Body of pancreas (tissue), 4 donors: ENCODE measurements at places on chromosomes 12 and 14.

- DNase-seq = no peak
Measured at GRCh38 chr12:71046215-71046614, 111.6 kb downstream of the TSPAN8 start.

- DNase-seq = peak; percentile 76
Measured at GRCh38 chr12:219891-220352, 6.0 kb upstream of the SLC6A12 start.

DNA sequence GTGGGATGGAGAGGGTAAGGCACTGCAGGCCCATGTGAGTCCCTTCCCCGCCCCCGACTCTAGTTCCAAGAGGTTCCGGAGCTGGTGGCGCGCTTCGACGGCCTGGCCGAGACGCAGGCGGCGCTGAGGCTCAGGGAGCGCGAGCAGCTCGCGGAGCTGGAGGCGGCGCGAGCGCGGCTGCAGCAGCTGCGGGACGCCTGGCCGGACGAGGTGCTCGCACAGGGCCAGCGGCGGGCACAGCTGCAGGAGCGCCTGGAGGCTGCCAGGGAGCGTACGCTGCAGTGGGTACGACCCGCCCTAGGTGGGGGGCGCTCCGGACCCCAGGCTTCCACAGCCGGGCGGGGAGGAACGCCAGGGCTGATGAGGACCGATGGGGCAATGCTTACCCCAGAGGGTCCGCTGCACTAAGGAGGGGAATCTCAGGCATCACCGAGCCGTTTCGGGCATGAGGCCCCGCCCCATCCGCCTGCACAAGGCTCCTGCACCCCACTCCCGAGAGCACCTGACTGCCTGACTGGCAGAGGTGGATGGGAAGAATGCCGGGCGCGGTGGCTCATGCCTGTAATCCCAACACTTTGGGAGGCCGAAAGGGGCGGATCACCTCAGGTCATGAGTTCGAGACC is 4.9 kb downstream of the CFAP73 start:
- DNase-seq = peak; percentile 37

GRCh38 chr12:89484470-89484869 is 40.1 kb downstream of the GALNT4 start:
- no peak for DNase-seq

- no peak for DNase-seq
Measured at GRCh38 chr14:76129851-76130576, 21.7 kb upstream of the GPATCH2L start.

GRCh38 chr14:55845963-55846825 is 266.2 kb downstream of the KTN1 start:
- no peak for DNase-seq

DNA sequence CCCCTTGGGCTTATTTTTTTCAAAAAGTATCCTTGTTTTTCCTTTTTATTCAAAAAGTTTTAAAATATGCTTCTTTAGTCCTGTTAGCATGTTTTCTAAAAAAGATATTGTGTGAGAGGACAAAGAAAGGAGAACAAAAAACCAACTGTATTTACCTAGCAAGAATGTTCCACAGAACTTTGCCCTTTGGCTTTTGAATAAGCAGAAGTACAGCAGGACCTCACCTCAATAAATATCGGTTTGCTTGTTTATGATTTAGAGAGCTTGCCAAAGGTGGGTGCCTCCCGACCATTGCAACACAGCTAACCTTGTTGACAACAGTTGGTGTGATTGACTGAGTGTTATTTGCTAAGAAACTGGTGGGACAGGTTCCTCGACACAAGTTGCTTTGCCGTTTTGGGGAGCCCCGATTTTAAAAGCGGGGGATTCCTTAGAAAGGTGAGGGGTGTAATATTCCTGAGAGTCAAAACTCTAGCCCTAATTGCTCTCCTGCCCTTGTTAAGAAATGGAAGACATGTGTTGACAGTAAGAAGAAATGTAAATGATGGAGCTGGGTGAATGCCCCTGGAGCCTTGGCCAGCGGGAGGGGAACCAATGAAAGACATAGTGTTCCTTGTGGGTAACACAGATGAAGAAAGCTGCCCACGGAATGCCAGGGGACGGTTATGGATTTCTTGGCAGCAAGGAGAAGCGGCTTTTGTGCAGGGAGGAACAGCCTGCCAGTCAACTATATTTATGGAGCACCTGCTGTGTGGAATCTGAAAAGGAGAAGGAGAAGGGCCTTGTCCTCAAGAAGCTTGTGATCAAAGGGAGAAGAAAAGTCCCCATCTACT is 13.7 kb downstream of the MYBPC1 start:
- peak; percentile 94 for DNase-seq

GRCh38 chr14:89178800-89179535 is 238.1 kb downstream of the FOXN3 start:
- DNase-seq = no peak

GRCh38 chr14:89965839-89966238 is 10.1 kb downstream of the TDP1 start:
- DNase-seq = no peak

- no peak for DNase-seq
Measured at GRCh38 chr14:96001866-96002497, 37.2 kb upstream of the C14orf132 start.

DNA sequence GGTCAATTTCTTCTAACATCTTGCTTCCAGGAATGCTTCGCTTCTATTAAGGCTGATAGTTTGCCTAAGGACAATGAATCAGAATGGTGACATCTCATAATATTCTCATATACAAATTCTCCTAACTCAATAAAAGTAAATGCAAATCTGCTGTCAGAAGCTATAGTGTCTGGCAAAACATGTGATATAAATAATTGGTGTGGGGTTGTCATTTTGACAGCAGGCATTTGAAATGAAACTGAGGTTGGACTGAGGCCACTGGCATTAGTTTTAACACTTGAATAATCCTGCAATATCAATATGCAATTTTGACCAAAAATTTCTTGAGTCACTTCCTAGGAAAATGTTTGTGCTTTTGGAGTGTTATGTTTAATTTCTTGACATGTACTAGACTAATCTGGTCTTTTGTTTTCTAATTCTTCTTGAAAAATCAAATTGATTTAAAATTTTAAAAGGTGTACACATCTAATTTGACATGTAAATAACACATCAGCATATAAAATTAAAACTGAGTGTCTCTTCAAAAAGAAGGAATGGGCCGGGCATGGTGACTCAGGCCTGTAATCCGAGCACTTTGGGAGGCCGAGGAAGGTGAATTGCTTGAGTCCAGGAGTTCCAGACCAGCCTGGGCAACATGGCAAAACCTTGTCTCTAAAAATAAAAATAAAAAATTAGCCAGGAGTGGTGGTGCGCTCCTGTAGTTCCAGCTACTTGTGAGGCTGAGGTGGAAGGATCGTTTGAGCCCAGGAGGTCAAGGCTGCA is 92.3 kb upstream of the BTG1 start:
- no peak for DNase-seq

GRCh38 chr14:93105362-93105761 is 10.4 kb downstream of the ITPK1 start:
- DNase-seq = peak; percentile 72

DNA sequence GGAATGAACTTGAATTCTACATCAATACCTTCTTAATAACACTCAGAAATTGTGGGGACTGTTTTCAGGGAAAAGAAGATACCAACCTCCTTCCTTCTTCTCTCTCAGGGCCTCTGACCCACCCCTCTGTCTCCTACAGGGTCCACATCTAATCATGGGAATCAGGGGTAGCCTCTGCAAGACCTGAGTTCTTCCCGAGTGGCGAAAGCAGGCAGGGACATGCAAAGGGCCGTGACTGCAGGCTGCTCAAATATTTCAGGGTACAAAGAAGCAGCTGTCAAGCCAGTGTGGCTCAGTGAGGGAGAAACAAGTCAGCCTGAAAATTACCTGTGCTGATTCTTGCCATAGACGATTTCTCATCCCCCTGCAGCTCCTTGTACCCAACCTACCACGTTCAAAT is 123.1 kb upstream of the PARP11 start:
- no peak for DNase-seq

DNA sequence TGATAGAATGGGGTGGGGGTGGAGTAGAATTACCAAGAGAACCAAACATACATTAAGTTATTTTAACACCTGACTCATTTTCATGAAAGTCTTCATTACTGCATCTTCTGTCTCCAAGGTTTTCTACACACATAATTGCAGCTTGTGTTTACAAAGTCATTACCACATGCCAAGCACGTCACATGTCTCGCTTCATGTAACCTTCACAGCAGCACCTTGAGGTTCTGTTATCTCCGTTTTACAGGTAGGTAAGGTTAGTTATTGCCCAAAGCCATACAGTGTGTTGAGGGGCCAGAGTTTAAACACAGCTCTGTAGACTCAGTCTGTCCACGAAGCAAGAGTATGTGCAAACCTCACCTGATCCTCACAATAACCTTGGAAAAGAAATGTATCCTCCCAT is 64.3 kb upstream of the RBM19 start:
- DNase-seq = no peak

DNA sequence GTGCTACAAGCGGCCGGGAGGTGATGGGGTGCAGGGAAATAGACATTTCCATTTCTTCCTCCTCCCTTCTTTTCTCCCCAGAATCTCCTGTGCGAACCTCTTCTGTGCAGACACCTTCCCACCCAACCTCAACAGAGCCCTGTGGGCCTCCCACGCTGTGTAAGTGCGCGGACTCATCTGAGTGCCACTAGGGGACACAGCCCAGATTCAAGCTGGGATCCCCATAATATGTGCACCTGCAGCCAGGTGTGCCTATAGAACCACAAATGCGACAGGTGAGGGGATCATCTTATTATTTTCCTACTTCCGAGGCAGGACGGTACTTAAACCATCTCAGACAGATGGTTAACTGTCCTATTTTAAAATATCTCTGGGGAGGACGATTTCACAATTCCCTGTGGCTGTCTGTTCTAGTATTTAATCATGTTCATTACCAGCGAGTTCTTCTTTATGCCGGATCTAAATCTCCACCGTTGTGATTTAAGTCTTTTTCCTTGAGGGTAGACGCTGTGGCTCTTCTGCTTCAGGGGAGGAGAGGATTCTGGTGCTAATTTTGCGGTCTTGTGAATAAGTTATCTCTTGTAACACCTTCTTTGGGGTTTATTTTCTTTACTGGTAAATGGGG is 17.2 kb upstream of the CACNA1C start:
- no peak for DNase-seq

DNA sequence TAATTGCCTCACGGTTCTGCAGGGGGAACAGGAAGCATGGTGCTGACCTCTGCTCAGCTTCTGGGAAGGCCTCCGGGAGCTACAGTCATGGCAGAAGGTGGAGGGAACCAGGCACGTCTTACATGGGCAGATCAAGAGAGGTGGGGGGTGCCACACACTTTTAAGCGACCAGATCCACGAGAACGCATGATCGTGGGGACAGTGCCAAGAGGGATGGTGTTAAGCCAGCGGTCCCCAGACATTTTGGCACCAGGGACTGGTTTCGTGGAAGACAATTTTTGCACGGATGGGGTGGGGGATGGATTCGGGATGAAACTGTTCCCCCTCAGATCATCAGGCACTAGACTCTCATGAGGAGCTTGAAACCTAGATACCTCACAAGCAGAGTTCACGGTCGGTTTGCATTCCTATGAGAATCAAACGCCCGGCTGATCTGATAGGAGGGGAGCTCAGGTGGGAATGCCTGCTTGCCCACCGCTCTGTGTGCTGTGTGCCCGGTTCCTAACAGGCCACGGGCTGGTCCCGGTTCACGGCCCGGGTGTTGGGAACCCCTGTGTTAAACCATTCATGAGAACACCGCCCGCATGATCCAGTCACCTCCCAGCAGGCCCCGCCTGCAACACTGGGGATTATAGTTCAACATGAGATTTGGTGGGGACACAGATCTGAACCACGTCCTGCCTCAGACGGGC is 96.9 kb downstream of the ADGRD1 start:
- DNase-seq = no peak

DNA sequence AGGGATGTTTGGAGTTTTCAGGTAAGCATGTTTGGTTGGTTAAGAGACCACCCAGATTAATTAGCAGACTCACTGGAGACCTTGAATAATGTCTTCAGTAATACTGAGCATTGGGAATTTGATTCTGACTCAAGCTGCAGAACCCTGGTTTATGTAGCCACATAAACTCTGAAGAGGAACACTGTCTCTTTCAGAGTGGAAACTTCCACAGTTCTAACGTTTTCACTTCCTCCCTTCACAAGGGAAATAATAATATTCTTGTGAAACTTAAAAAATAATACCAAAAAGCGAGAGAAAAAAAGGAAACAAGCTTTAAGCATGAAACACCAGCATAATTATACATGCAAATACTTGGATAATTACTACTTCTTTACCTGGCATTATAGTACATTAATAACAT is 40.0 kb upstream of the ST8SIA1 start:
- DNase-seq = no peak

DNA sequence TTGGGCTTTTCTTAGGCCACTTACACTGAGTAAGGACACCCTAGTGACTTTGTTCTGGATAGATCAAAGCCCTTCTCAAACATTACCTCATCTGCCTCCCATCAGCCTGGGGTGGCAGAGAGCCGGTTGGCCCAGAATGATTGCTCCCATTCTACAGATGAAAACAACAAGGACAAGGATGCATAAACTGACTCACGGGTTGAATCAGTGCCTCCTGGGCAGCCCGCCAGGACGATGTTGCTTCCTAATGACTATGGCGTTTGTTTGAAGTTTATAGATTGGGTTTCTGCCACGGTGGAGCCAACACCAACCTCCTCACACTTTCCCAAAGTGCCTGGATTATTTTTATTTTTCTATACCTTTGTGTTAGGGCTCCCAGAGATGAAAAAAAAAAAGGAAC is 3.6 kb upstream of the VRK1 start:
- DNase-seq = no peak

DNA sequence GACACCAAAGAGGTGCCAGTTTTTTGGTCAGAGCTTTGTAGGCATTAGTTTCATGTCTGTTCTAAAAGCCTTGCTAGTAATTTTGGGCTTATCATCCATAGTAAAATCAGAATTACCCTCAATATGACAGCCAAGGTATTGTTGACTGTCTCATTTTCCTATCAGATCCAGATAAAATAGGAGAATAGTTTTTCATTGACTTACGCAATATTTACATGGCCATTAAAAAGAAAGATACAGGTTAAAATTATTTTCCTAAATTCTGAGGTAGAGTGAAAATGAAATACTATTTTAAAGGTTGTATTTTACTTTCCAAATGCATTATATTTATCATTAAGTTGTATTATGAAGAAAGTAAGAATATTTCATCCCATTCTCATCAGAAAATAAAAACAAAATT is 203.7 kb downstream of the LRFN5 start:
- DNase-seq = no peak

- DNase-seq = no peak
Measured at GRCh38 chr12:113932381-113933196, 33.5 kb downstream of the RBM19 start.

DNA sequence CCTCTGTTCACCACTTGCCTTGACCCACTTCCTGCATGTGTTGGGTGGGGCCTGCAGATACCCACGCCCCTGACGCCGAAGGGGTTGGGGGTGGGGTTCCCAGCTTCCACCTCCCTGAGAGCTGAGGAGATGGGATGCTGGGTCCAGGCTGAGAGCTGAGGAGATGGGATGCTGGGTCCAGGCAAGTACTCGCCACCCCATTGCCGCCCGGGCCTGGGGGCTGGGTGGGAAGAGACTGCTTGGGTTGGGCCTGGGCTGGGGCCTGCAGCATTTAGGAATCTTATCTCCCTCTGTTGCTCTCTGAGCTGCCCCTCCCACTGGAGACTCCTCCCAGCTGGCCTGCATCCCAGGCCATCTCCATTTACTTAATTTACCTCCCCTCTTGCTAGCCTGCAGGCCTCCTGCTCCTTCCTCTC is 17.4 kb downstream of the TEAD4 start:
- DNase-seq = no peak
